ENCODE measurements at places on chromosomes 16 and 17.

DNA sequence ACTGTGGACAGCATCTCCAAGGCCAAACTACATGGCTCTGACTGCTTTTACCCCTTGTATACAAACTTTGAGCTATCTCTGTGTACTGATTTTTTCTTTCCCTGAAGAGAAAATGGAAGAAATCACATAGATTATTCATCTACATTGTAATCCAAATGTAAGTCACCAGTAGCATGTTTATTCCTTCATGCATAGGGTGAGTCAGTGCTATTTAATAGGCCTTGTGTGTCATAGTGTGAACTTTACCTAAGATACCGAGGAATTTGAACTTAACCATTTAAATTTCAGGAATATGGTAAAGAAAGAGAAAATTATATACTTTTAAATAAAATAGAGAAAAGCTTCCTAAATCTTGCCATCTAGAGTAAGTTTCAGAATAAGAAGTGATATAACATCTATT lies 16.5 kb downstream of the PHKB start:
- no peak for DNase-seq

DNA sequence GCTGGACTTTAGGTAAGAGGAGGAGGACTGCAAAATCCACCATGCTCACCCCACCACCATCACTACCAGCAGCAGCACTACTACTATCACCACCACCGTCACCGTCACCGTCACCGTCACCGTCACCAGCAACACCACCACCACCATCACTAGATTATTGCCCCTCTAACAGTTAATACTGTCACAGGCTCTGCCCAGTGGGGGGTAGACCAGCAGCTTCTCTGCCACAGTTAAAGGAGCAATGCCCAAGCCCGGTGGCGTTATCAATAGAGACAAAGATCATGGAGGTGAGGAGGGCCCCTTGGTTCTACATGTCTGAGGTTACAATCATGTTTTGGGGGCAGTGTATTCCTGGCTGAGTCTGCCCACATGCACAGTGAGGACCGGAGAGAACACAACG lies 184.4 kb upstream of the DYNLRB2 start:
- DNase-seq, result no peak

DNA sequence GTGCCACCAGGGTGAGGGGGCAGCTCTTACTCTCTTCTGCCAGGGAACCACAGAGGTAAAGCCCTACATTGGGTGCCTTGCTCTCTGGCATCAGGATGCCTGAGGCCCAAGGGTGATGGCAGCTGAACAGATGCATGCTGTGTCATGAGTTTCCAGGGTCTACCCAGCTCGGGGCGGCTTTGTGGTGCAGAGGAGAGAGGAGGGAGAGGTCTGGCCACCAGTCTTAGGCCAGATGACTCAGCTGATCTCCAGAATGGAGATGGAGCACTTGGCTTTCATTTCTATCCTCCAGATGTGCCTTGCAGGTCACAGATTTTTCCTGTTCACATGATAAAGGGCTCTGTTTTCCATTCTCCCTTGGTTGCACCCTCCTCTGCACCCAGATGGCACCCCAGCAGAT lies 23.6 kb upstream of the USP22 start:
- no peak for DNase-seq

GRCh38 chr17:862582-862981 lies 80.4 kb downstream of the MRM3 start:
- DNase-seq, result no peak

DNA sequence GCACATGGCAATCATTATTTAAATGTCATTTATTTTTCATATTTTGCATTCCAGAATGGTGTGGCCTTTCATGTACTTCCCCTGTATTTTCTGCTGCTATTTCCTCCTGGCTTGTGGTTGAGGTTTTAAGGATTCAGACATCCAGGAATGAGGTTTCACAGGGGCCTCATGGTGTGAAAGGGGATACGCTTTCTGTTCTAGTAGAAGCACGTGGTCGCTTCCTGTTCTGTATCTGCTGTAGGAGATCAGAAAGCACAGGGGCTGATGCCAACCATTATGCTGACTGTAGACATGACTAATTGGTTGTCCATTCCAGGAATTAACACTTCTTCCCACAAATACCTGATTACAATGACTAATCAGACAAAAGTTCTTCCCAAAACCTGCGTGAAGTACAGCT lies 405.9 kb downstream of the SHISA9 start:
- DNase-seq, result no peak

DNA sequence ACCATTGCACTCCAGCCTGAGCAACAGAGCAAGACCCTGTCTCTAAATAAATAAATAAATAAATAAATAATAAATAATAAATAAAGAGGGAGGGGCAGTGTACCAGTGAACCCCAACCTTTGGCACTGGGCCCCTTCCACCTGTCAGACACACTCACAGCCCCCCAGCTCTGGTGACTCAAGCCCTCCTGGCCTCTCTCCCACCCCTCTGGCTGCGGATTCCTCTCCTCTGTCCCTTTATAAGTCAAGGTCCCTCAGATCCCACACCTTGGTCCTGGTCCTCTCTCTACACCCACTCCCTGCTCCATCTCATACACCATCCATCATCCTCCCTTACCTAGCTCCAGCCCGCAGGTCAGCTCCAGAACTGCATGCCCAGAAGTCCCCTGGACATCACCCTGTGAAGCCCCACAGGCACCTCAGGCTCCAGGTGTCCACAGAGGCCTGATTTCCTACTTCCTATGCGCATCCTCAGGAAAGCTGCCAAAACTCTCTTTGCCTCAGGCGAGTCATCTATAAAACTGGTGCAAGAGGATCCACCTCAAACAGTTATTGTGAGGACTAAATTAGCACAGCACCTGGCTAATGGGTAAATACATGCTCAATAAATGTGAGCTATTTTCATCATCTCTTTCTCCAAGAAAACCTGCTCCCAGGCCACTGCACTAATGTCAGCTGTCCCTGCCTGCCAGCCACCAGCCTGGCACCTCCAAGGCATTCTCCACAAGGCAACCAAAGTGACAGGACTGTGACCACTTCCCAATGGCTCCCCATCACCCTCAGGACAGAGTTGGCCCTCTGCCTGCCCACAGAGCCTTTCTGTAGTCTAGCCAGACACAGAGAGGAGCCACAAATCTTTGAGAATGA lies 46.8 kb downstream of the BEAN1 start:
- no peak for DNase-seq

DNA sequence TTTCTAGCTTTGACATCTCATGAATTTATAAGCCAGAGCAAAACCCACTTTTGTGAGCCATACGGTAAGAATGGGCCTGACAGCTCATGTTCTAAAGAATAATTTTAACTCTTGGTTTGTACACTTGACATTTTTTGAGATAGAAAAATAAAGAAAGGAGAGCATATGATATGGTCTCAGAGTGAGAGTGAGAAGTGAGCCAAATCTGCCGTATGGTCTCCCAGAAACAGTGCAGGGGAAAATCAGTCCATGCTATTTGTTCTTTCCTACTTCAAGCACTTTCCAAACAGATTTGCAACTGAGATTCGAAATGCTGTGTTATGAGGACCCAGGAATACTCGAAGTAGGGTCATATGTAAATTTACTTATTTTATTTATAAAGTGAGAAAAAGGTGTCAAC lies 20.9 kb downstream of the SMIM36 start:
- DNase-seq, result no peak

- no peak for DNase-seq
These were observed 2.6 kb upstream of the CCL22 start for GRCh38 chr16:57355898-57356414.

DNA sequence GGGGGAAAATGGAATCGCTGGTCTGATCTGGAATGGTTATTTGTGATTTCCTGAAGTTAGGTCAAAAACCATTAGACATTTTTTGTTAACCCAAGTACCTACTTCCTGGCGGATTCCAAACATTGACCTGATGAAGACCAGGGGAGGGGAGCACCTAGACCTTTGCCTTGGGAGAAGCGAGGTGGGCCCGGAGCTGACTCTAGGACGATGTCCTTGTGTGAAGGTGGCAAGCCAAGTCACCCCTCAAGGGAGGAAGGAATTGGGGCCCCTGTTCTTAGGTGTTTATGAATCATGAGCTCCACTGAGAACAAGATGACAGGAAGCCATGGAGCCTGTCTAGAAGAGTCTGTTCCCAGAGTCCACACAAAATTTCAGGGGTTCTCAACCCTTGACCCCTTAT lies 204.9 kb upstream of the FOXF1 start:
- DNase-seq, result no peak

DNA sequence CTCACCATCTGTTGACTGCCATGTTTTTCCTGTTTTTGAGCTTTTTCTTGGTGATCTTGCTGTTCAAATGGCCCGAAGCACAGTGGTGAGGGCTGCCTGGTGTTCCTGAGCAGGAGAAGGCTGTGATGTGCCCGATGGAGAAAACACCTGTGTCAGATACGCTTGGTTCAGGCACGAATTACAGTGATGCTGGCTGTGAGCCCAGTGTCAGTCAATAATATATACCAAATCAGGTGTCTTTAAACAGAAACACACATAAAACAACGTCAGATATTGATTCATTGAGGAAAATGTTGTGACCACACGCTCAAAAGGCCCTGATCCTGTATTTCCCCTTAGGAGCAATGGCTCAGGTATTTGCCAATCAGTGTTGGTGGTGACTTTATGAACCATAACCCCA lies 111.7 kb downstream of the SDR42E1 start:
- DNase-seq, result no peak

- no peak for DNase-seq
These were observed 624.5 kb downstream of the TOX3 start for GRCh38 chr16:51922476-51922875.

DNA sequence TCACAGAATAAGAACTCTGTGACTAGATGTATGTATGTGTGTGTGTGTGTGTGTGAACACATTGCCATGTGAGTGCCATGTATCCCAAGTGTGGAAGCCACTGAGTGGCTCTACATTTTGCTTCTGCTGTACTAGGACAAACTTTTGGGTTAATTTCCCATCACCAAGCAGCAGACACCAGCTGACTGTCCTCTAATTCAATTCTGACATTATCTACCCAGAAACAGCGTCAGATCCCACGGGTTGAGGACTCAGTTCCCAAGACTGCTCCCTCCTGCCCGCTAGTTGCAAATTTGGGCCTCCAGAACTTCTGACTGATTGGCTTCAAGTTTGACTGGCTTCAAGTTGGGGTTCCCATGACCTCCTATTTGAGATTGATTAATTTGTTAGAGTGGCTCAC lies 29.2 kb downstream of the HS3ST2 start:
- no peak for DNase-seq

DNA sequence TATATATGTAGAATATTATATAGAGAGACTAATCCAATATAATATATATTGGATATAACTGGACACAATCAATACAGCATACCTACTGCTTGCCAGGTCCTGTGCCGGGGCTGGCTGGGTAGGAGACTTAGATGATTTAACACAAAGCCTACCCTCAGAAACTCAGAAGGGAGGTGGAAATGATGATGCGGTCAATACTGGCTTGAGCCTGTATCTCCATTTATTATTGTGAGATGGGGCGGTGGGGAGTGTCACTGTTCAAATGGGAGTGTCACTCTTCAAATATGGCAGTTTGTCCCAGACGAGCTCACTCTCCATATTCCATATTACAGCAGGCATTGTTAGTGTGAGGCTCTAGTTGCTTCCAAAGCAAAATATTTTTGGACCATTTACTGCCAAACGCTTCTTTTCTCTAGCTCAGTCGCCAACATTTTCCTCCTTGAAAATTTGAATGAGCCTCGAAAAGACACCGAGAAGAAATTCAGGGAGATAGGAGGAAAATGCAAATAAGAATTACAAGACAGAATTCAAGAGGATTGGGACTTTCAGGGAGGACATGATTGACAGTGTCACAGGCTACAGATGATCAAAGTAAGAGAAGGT lies 70.7 kb downstream of the WSCD1 start:
- no peak for DNase-seq

GRCh38 chr17:48244121-48244711 lies 136.7 kb downstream of the SNX11 start:
- no peak for DNase-seq

DNA sequence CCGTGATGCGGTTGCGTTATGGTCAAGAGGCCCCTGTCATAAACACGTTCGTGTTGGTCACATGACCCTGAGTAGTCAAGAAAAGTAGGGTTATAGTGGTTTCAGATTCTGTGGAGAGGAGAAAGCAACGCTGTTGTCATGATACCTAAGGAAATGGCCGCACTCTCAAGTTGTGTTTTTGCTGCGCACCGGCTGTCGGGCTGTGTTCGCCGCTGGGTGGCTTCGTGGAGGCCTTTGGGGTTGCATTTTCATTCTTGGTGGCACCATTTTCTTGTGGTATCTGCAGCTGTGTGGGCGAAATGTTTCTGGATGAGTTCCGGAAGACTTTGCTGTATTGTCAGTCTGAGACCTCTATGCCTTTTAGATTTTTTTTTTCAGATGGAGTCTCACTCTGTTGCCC lies 35.0 kb downstream of the DEF8 start:
- DNase-seq, result no peak

DNA sequence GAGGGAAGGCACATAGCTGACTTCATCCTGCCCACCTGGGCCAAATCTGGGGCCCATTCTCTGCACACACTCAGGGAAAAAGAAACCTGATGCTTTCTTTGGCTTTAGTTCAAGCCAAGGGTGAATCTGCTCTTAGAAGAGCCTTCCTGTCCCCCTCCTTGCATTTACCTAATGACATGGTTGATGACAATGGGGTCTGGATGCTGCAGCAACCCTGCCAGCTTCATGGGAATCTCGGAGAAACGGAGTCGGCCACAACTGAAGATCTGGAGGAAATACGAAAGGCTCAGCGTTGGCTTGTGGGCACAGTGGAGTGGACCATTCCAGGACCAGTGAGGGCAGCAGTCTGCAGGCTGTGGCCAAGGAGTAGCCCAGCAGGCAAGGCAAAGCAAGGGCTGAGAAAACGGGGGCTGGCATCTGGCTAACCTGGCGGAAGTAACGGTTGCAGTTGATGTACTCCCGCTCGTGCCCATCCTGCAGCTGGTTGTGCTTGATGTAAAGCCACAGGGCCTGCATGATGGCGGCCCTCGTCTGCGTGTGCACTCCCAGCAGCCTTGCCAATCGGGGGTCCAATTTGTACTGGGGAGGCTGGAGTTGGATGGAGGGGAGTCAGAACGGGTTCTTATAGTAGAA lies 6.4 kb upstream of the FTSJ3 start:
- no peak for DNase-seq

- DNase-seq, result no peak
These were observed 273.1 kb downstream of the PHKB start for GRCh38 chr16:47734081-47734857.

DNA sequence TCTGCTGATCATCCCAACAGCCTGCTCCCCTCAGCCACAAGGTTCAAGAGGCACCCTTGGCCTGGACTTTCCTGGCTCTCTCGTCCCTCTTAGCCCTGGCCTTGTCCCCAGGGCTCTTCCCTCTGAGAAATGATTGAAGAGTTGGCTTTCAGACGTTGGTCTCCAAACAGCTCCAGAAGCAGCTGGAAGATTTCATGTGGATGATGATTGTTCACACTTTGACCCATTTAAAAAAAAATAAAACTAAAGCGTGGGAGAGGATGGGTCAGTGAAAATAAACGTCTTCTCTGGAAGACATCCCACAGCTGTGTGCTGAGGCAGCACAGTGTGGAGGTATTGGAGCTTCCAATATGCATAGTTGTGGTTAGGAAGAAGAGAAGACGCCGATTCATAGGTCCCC lies 54.7 kb upstream of the CDH11 start:
- no peak for DNase-seq

DNA sequence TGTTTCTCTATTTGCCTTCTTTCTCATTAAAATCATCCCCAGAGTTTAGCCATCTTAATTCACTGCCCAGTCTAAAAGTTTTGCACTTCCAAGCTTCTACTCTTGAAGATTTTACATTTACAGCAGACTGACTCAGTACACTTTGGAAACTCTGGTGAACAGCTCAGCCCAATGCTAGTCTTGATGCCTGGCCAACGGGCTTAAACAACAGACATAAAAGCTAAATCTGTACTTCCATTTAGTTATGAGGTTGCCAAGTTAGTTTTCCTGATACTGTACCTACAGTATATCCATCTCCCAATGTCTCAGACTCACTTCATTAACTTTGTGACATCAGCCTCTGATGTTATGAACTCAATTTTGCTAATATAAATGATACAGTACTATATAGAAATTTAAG lies 891.8 kb upstream of the SOX9 start:
- DNase-seq, result no peak
